ENCODE measurements at places on chromosomes 3 and 15. TPM values are rescaled to one million over a fixed set of nuclear protein-coding genes. Genes with fewer than 3 reads are reported as not detected.

The RAB43 gene
- 10.7 TPM for total RNA-seq

The PCSK6 gene
- 14.9 TPM for total RNA-seq

The TRAT1 gene
- 3.3 TPM for total RNA-seq

The SLC15A2 gene
- 3.4 TPM for total RNA-seq

The GCSAM gene
- total RNA-seq: not detected

The FBN1 gene
- total RNA-seq: 79.0 TPM

The COL6A5 gene
- not detected for total RNA-seq

The GPR15 gene
- total RNA-seq: not detected

- DNase-seq: no peak
Observed at GRCh38 chr3:110697961-110698360, 373.7 kb upstream of the NECTIN3 start.

- DNase-seq: no peak
Observed at GRCh38 chr3:48128774-48129173, 59.4 kb downstream of the CDC25A start.

DNA sequence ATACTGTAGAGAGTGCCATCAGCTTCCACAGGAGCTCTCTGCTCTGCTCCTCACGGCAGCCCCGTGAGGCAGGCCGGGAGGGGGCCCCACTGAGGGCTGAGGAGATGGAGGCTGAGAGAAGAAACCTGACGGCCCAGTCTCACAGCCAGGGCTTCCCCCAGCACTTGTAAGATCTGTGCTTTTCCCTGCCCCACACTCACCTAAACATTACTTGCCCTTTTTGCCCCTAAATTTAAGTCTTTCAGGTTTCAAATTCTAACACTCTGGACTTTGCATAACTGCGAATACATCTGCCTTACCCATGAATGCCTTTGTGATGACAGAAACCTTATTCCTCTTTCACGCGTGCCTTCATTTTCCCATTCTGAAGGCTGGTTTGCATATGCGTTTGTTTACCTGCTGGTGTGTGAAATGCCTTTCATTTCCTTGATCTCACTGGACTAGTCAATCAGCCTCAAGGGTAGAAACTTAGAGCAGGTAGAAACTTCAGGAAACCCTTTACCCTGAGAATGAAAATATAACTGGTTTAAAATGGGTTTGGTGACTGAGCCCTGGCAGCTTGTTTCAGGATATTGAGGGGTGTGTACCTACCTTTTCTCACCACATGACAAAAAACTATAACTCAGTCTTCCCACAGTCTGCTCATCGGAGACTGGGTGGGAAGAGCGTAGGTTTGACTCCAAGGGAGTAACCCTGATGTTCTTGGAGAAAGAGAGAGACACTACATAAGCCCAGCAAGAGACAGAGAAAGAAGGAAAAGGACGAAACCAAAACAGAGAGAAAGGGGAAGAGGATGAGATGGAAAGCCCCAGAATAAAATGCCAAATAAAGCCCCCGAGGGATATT lies 20.1 kb downstream of the SLC12A8 start:
- DNase-seq: no peak

DNA sequence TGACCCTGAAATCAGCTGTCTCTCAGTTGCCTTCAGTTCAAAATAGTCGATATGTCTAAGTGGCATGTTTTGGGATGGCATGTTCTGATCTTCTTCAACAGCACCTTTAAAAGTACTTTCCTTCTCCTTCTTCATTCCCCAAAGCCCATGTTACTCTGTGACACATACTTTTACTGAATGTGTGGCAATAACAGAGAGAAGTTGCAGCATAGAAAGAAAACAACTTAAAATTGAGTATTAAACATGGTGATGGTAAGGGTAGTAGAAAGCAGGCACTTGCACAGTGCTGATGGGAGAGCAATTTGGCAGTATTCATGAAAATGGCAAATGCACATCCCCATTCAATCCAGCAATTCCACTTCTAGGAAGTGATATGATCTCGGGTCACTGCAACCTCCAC lies 12.3 kb upstream of the ULK4 start:
- DNase-seq: no peak

- DNase-seq: no peak
Observed at GRCh38 chr3:6679510-6679909, 181.4 kb upstream of the GRM7 start.

- no peak for DNase-seq
Observed at GRCh38 chr15:88652456-88653199, 13.8 kb downstream of the ISG20 start.

DNA sequence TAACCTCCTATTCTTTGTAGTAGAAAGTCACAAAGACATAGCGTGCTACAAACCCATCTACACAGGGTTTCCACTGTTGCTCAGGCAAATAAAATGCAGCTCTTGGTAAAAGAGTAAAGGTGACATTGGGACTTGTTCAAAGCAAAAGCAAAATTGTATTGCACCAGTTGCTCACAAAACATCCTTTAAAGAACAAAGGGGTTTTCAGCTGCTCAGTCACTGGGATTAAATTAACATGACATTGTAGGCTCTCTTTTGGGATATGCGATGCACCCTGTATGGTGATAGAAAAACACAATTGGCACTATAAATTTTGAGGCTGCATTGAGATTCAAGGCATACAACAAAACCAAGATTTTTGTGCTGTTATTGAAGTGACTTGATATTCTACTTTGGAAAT lies 447.3 kb upstream of the CNTN3 start:
- no peak for DNase-seq

DNA sequence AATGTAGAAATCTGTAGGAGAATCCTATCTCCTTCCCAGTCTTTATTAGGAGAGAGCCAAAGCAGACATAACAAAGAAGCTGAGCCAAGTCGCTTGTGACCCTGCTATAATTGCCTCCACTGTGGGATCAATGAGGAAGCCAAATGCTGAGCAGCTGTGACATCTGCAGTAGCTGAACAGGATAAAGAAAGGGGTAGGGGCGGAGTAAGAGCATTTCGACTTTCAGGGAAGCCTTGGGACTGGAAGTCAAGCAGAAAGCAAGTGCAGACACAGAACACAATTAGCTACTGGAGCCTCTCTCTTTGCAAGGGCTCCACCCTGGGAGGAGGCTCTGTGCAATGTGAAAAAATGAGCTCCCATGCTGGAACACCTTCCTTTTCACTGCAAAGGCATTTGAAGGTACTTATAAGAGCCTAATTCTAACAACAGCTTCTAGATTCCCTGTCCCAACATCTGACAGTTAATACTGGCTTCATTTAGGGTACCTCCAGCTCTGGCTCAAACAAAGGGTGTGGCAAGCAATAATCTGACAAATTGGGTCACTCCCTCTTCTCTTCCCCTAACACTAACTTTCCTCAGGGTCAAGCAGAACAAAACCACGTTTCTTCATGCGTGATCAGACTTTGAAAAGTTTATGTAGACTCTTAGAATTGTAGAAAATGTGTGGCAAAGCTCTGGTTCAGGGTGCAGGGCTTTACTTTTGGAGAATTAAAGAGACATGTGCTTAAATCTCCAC lies 166.4 kb downstream of the CADPS start:
- no peak for DNase-seq

DNA sequence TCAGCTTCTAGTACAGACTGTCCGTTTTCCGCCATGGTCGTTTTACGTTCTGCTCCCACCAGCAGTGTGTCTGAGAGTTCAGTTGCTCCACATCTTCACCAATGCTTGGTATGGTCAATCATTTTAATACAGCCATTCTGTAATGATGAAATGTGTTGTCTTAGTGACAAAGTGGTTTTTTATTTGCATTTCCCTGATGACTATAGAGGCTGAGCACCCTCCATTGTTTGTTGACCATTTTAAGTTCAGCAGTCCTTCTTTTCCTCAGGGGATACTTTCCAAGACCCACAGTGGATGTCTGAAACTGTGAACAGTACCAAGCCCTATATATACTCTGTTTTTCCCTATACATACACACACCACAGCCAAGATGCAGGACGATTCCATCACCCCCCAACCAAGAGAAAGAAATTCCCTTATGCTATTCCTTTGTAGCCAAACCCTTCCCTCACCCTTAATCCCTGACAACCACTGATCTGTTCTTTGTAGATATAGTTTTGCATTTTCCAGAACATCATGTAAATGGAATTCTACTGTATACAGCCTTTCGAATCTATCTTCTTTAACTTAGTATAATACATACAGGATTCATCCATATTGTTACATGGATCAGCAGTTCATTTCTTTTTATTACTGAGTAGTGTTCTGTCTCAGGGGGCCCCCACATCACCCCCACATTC lies 55.9 kb downstream of the C3orf20 start:
- DNase-seq: no peak

- no peak for DNase-seq
Observed at GRCh38 chr3:11908981-11909698, 62.5 kb upstream of the TAMM41 start.

DNA sequence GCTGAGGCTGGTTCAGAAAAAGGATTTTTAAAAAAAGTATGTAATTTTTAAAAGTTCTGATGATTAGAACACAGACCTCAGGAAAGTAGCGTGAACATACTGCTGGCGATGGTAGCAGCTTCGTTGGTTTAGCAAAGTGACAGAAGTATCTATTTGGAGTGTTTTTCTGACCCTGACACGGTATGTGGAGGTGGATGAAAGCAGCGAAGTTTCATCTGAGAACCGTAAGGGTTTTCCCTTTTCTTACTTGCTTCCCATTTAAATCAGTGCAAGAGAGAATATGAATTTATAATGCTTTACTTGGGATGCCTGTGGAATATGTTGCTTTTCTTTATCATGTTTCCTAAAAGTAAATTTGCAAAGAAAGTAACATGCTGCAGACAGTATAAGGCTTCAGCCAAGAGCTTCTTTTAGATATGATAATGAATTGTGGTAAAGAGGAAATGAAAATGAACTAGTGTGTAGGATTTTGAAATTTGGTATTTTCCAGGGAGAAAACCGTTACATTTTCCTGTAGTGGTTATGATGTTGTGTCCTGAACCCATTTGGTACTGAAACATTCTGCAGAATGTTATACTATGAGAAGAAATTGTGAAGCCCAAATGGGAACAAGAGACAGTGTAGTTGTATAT lies 3.9 kb downstream of the CHST2 start:
- no peak for DNase-seq

DNA sequence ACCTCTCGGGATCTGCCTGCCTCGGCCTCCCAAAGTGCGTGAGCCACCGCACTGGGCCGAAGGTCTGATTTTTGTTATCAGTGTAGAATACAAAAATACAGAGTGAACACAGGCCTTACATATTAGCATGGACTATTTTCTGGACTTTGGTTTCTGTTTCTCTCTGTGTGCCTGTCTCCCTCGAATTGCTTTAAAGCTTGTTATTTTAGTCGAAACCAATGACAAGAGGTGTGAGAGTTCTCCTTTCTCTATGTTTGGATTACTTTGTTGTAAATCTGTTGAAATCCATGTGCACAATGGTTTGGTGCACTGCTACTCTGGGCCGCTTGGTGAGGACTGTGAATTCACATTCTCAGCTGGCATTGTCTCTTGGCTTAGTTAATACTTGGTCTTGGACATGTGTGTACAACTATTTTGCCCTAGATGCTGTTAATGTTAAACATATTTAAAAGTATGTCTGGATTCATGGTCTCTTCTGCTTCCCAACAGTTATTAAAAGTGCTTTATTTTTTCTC lies 23.9 kb downstream of the MED12L start:
- DNase-seq: no peak

GRCh38 chr15:29612096-29612495 lies 210.2 kb downstream of the TJP1 start:
- DNase-seq: no peak

GRCh38 chr3:147919496-147919895 lies 510.3 kb downstream of the ZIC1 start:
- DNase-seq: no peak

GRCh38 chr3:45830121-45830520 lies 11.8 kb downstream of the LZTFL1 start:
- no peak for DNase-seq

- no peak for DNase-seq
Observed at GRCh38 chr3:51813539-51813938, 34.5 kb upstream of the IQCF6 start.

DNA sequence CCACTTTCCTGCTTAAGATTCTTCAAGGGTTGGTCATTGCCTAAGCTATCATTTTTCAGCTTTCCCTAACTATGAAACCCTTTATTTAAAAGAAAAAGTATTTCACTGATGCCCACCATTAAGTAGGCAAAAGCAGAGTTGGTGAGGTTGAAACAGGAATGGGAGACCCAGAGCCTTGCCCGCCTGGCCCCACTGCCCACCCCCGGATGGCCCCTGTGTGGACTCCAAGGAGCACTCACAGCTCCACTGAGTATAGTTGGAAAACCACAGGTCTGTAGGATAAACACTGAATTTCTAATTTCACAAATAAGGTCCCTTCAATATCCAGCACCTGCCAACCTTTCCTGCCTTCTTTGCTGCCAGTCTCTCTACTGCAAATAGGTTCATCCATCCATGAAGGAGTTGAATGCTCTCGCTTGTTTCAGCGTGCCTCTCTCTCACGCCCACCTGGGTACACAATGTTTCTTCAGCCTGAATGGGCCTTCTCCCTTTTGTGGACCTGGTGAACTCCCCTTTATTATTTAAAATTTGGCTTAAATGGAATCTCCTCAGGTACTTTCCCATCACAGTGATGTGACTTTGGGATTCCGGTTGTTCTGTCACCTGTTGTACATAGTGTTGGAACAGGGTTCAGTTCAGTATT lies 8.7 kb upstream of the ACAP2 start:
- no peak for DNase-seq

DNA sequence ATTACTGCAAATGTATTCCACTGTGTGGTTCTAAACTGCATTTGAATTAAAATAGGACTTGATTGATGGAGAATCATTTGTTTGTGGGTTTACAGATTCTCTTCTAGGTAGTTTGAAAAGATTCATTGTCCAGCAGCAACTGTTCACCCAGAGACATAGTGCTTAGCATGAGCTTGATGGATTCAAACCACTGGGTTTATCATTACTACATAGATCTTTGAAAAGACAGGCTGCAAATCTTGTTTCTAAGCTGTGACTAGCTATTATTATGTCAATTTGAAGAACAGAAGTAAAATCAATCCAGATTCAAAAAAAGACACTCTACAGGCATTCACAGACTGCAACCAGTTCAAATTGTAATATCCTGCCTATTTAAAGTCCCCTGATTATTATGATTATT lies 49.8 kb downstream of the MBNL1 start:
- no peak for DNase-seq

DNA sequence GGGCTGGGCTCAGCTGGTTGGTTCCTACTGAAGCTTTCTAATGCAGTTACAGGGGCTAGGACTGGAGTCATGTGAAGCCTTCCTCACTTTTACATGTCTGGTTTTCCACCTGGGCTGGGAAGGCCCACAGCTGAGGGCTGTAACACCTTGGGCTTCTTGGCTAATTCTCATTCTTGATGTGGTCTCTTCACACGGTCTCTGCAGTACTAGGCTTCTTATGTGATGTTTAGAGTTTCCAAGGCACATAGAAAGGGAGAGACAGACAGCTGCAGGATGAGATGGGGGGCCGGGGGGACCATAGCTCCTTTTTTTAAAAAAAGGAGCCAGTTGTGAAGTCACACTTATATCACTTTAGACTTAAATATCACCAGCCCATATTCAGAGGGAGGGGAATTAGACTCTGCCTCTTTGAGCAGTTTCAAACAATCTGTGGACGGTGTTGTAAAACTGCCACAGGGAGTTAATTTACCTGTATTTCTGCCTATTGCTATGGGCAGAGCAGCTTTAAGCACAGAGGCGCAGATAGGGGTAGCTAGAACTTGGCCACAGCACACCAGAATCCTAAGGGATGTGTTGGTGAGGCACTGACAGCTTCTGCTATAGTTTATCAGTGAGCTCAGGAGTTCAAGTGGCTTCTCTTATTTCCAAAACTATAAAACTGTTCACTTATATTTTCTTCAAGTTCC lies 46.7 kb downstream of the NKIRAS1 start:
- DNase-seq: no peak

Data from Peyer's patch (tissue), 4 donors.